Uterus (tissue), 4 donors: ENCODE measurements at places on chromosomes 5 and 9. TPM values are rescaled to one million over a fixed set of nuclear protein-coding genes. Genes with fewer than 3 reads are reported as not detected.

DNA sequence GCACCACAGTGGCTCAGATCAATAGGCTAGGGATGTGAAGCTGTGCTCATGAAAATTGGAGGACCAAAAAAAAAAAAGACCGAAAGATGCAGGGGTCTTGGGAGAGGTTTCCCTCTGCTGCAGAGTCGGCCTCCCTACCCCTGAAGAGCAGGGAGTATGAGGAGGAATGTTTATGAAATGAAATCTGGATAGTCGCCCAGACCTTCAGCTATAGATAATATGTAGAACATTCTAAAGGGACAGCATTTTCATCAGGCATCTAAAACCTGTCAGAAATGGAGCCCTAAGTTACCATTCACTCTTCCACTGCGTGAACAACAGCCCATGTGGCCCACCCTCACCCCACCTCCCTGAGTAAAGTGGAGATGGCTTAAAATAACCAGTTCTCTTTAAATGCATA, 122.9 kb downstream of the TMEM174 start:
- H3K27me3 ChIP-seq: peaks cover 43% of the 10 kb centered on the region
- H3K4me3 ChIP-seq: no peak overlapping the region
- no peak overlapping the region for H3K27ac ChIP-seq
- peaks cover 18% of the 10 kb centered on the region for H3K4me1 ChIP-seq
- DNase-seq: no peak

CD14 gene
- 42.0 TPM for total RNA-seq

SPINK5 gene
- not detected for total RNA-seq

DNA sequence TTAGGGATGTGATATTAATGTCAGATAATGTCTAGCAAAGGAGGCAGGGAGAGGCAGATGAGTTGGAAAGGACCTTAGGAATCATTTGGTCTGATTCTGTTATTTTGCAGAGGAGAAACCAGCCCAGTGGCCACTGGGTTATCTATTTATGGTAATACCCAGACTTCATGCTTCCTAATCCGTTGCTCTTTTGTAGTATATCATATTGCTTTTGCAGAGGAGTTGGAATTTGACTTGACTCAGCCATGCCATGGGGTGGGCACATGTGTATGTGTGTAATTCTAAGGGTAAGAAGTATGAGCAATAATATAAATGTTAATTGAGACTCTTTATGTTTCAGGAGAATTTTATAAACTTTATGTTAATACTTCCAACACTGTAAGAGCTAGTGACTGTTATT, 7.3 kb downstream of the GPR21 start:
- no peak overlapping the region for H3K4me3 ChIP-seq
- H3K27me3 ChIP-seq: no peaks in the 10 kb centered on the region
- H3K4me1 ChIP-seq: no peaks in the 10 kb centered on the region
- peak overlapping the region; percentile 53 for H3K27ac ChIP-seq
- no peak for DNase-seq

DNA sequence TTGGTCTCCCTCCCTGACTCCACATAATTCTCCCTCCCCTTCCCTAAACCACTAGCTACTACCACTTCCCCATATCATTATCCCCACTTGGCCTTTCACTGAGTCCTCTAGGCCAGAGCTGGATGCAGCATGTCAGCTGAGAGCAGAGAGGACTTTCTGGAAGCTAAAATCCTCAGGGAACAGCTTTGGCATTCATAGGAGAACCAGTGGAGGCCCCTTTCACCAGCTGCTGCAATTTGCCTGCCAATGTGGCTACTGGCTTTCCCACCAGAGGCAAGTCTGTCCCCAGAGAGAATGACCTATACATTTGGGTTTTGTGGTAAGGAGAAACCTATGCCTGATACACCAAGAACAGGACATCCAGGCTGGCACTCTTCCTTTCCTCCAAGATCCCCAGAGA, 14.4 kb downstream of the FAM219A start:
- H3K4me1 ChIP-seq: no peaks in the 10 kb centered on the region
- H3K27ac ChIP-seq: no peak overlapping the region
- H3K4me3 ChIP-seq: no peak overlapping the region
- no peaks in the 10 kb centered on the region for H3K36me3 ChIP-seq
- no peak for DNase-seq
- H3K27me3 ChIP-seq: no peaks in the 10 kb centered on the region

FBN2 gene
- 1.0 TPM for total RNA-seq

GRCh38 chr5:122420537-122421236, 108.7 kb downstream of the SNCAIP start:
- no peak overlapping the region for H3K4me3 ChIP-seq
- DNase-seq: no peak
- no peaks in the 10 kb centered on the region for H3K36me3 ChIP-seq
- H3K27me3 ChIP-seq: no peaks in the 10 kb centered on the region

- H3K4me1 ChIP-seq: no peaks in the 10 kb centered on the region
- H3K36me3 ChIP-seq: no peaks in the 10 kb centered on the region
- H3K27me3 ChIP-seq: no peaks in the 10 kb centered on the region
These were observed 1.9 kb downstream of the MTAP start for GRCh38 chr9:21804331-21804730.

DNA sequence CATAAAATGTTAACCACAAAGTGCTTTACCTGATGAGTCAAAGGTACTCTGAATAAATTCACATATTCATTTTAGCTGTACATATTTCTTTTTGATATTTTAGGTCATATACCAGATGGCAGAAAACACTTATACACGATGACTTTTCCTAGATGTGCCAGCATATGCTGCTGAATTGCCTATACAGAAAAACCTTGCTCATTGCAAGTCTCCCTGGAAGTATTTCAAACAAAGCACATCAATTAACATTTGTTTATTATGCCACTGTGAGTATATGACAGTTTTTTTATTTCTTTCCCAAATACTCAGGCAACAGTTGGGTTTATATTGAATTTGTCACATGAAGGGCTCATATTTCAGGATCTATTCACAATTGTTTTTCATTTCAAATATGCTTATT, 180.8 kb downstream of the TMEM232 start:
- no peak for DNase-seq
- H3K27ac ChIP-seq: no peak overlapping the region
- no peaks in the 10 kb centered on the region for H3K4me1 ChIP-seq
- H3K36me3 ChIP-seq: no peaks in the 10 kb centered on the region
- H3K4me3 ChIP-seq: no peak overlapping the region

DNA sequence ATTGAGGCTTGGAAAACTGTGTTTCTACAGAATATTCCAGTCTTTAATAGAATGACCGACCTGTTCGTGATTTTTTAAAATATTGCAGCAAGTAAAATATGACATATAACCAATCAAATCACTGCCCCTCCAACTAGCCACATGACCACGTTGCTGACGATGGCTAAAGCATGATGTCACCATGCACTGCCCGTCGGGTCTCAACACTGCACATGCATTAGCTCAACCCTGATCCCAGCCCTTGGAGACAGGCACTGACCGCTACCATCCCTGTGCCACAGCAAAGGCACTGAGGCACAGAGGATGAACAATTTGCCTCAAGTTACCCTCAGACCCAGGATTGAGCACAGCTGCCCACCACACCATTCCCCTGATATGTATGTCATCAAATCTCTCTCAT, 13.5 kb downstream of the DDX31 start:
- no peak overlapping the region for H3K27ac ChIP-seq
- no peak for DNase-seq

DNA sequence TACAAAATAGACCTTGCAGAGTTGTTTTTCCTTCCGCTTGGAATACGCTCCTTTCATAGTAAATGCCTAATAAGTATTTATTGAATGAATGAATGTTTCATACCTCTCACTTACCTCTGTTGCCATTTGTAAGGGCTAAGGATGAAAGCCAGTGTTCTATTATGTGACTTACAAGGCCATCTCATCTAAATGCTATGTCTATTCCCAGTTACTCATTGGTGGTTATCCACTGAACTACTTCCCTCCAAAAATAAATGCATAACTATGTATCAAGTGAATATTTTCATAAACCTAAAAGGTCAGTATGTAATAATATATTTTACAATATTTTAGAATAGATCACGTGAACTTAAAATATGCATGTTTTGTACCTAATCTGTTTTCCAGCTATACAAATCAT, 670.5 kb upstream of the RGMB start:
- H3K4me3 ChIP-seq: no peak overlapping the region
- no peak for DNase-seq
- H3K27ac ChIP-seq: no peak overlapping the region
- H3K4me1 ChIP-seq: no peaks in the 10 kb centered on the region
- H3K36me3 ChIP-seq: no peaks in the 10 kb centered on the region

DNA sequence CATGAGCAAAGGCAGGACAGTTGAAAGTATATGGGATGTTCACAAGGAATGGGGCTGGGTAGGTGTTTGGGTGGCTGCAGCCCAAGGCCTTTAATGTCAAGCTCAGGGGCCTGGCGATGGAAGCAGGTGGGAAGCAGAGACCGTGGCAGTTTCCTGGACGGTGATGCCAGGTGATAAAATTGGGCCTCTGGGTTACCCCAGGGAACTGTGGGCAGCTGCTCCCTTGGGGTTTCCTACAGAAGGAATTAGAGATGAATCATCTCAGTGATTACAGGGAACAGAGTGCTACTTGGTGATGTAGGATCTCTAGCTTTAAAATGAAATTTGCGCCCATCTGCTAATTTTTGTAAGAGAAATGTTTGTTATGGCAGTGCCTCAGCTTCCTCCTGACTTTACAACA, 39.2 kb downstream of the TSTD2 start:
- no peaks in the 10 kb centered on the region for H3K27me3 ChIP-seq
- no peaks in the 10 kb centered on the region for H3K36me3 ChIP-seq
- H3K4me1 ChIP-seq: peaks cover 6% of the 10 kb centered on the region

- H3K27me3 ChIP-seq: no peaks in the 10 kb centered on the region
- DNase-seq: no peak
- no peak overlapping the region for H3K4me3 ChIP-seq
- no peak overlapping the region for H3K27ac ChIP-seq
- no peaks in the 10 kb centered on the region for H3K4me1 ChIP-seq
These were observed 20.3 kb upstream of the OSMR start for GRCh38 chr5:38825494-38825893.

RUFY1 gene
- total RNA-seq: 8.2 TPM

GRCh38 chr5:143224672-143225071, 178.8 kb downstream of the NR3C1 start:
- H3K36me3 ChIP-seq: no peaks in the 10 kb centered on the region
- no peaks in the 10 kb centered on the region for H3K4me1 ChIP-seq
- DNase-seq: no peak
- no peak overlapping the region for H3K4me3 ChIP-seq

- no peaks in the 10 kb centered on the region for H3K27me3 ChIP-seq
- no peak for DNase-seq
- H3K4me3 ChIP-seq: no peak overlapping the region
- H3K27ac ChIP-seq: no peak overlapping the region
- H3K4me1 ChIP-seq: no peaks in the 10 kb centered on the region
These were observed 327.4 kb downstream of the MARCHF11 start for GRCh38 chr5:15852217-15852616.

GRCh38 chr5:8059337-8059736, 190.4 kb downstream of the MTRR start:
- H3K4me1 ChIP-seq: no peaks in the 10 kb centered on the region
- H3K36me3 ChIP-seq: no peaks in the 10 kb centered on the region
- DNase-seq: no peak
- H3K27ac ChIP-seq: no peak overlapping the region

GRCh38 chr5:90226433-90227099, 183.0 kb downstream of the CETN3 start:
- H3K4me1 ChIP-seq: no peaks in the 10 kb centered on the region
- no peaks in the 10 kb centered on the region for H3K27me3 ChIP-seq
- peak overlapping the region; percentile 72 for H3K27ac ChIP-seq
- DNase-seq: peak; percentile 17

DNA sequence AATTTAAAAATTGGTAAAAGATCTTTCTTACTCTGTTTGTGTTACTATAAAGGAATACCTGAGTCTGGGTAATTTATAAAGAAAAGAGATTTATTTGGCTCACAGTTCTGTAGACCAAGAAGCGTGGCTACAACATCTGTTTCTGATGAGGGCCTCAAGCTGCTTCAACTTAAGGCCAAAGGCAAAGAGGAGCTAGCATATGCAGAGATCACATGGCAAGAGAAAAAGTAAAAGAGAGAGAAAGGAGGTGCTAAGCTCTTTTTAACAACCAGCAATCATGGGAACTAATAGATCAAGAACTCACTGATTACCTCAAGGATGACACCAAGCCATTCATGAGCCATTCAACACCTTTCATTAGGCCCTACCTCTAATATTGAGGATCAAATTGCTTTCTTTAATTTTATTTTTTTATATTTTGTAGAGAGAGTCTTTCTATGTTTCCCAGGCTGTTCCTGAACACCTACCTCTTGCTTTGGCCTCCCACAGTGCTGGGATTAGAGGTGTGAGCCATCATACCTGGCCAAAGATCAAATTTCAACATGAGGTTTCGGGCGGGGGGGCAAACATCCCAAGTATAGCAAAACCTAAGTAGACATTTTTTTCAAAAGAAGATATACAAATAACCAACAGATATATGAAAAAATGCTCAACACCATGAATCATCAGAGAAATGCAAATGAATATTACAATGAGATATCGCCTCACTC, 16.0 kb upstream of the SHC3 start:
- H3K27ac ChIP-seq: no peak overlapping the region
- H3K27me3 ChIP-seq: no peaks in the 10 kb centered on the region
- H3K4me3 ChIP-seq: no peak overlapping the region
- H3K4me1 ChIP-seq: no peaks in the 10 kb centered on the region

TAF11L6 gene
- not detected for total RNA-seq

GRCh38 chr5:122354293-122354692, 42.3 kb downstream of the SNCAIP start:
- no peaks in the 10 kb centered on the region for H3K27me3 ChIP-seq
- no peak overlapping the region for H3K4me3 ChIP-seq
- no peaks in the 10 kb centered on the region for H3K36me3 ChIP-seq
- no peak overlapping the region for H3K27ac ChIP-seq

DNA sequence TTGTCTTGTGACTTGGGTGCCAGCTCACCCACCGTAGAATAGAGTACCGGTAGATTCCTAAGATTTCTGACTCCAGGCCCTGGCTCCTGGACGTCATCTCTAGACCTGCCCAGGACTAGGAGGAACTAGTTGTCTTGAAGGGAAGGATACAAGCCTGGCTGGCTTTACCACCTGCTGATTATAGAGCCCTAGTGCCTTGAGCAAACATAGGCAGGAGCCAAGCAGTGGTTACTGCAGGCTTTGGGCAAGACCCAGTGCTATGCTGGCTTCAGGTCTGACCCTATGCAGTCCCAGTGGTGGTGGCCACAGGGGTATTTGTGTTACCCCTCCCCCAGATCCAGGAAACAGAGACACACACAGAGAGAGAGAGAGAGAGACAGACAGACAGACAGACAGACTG, 606.2 kb downstream of the PDE4D start:
- H3K4me3 ChIP-seq: no peak overlapping the region
- no peak overlapping the region for H3K27ac ChIP-seq
- no peaks in the 10 kb centered on the region for H3K36me3 ChIP-seq
- H3K4me1 ChIP-seq: no peaks in the 10 kb centered on the region
- H3K27me3 ChIP-seq: no peaks in the 10 kb centered on the region

- no peak overlapping the region for H3K4me3 ChIP-seq
- no peak overlapping the region for H3K27ac ChIP-seq
- DNase-seq: no peak
- H3K4me1 ChIP-seq: no peaks in the 10 kb centered on the region
- no peaks in the 10 kb centered on the region for H3K36me3 ChIP-seq
These were observed 30.6 kb downstream of the TRMO start for GRCh38 chr9:97891736-97892135.
